ENCODE measurements at places on chromosomes 6 and 20.

DNA sequence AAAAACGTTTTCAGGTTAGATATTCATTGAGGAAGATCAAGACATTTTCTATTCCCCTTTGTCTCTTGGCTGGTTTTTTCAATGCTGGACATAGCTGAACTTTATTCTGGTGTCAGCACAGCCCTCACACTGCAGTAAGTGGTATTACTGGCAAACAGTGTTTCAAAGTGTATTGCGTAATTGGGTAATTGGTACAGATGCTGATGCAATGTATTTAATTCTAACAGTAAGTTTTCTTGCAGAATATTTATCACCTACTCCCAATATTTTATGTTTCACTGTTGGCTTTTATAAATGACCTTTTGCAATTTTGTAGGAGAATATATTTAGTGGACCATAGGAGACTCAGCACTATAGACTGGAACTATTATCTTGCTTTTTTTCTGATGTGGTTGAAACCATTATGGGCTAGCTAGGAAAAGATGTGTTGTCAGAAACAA lies 287.6 kb upstream of the SOX4 start:
- peak; percentile 47 for DNase-seq

DNA sequence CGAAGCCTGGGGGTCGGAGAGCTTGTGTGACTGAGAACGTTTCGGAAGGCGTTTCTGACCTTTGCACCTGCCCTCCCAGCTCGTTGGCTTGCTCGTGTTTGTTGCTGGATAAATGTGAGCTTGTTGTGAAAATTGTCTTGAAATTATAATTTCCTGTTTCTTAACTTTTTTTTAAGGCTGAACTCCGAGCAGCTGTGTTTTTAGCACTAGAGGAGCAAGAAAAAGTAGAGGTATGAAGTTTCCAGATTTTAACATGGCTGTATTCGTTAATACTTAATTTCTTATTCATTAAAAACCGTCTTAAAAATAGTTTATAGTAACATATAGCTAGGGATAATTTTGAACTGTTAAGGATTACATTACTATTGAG lies 672 bp downstream of the CEP43 start:
- no peak for DNase-seq

DNA sequence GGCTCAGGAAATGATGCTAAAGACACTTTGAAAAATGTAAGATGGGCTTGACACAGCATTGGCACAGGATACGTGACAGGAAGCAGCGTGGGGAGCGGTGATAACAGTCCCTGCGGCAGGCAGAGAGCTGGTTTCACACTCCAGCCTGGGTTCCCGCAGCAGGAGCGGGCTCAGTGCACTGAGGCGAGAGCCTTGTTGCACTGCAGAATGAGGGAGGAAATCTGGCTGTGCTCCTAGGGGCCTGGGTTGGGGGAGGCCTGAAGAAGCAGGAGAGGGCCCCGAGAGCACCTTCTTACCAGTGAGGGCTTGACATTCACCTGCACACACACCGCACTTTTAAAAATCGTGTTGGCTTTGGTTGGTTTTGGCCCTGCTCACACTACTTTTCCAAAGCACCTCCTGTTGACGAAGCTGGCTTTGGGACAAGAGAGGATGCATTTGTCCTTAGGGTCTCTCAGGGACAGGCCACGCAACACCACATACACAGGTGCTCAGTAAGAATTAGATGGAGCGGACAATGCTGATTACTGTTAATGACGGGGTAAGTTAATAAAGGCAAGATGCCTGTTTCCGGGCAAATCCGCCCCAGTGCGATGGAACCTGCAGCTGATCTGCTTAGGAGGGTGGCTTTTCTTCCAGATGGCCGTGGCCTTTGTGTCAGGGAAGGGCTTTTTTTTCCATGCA lies 49.4 kb upstream of the ARMC2 start:
- no peak for DNase-seq

- no peak for DNase-seq
Measured at GRCh38 chr6:71205336-71205956, 83.2 kb upstream of the OGFRL1 start.

DNA sequence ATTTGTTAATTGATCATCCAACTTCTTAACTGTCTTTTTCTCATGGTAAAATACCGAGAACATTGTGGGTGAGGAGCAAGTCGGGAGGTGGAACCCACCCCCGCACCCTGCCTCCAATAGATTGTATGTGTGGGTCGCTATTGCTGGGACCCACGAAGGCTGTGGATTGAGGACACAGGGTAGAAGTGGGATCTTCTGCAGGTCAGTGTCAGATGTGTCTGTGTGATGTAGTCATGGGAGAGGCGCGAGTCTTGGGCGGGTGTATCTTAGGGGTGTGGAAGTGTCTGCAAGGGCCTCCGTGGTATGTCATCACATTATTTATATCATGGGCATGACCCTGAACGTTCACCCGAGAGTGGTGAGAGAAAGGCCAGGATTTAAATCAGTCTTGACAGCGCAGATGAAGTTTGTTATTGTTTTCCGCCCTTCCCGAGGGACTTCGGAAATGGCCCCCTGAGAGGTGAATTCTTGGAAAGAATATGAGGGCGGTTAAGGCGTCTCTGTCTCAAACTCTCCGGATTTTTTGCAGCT lies 472 bp upstream of the PAQR8 start:
- no peak for DNase-seq

- DNase-seq, result no peak
Measured at GRCh38 chr20:4811661-4812181, 90.0 kb downstream of the PRND start.

- DNase-seq, result no peak
Measured at GRCh38 chr6:42555477-42556457, 8.1 kb upstream of the UBR2 start.

- DNase-seq, result no peak
Measured at GRCh38 chr6:100809346-100809745, 71.8 kb downstream of the ASCC3 start.

DNA sequence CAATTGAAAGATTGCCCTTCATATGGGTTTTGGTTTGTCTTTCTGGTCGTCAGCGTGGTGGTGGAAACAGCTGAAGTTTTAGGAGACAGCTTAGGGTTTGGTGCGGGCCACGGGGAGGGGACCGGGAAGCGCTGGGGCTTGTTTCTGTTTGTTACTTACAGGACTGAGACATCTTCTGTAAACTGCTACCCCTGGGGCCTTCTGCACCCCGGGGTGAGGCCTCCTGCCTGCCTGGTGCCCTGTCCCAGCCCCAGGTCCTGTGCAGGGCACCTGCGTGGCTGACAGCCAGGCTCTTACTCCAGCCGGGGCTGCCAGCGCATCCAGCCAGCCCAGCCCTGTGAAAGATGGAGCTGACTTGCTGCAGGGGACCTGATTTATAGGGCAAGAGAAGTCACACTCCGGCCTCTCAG lies 22.8 kb downstream of the NPEPL1 start:
- DNase-seq, result no peak

DNA sequence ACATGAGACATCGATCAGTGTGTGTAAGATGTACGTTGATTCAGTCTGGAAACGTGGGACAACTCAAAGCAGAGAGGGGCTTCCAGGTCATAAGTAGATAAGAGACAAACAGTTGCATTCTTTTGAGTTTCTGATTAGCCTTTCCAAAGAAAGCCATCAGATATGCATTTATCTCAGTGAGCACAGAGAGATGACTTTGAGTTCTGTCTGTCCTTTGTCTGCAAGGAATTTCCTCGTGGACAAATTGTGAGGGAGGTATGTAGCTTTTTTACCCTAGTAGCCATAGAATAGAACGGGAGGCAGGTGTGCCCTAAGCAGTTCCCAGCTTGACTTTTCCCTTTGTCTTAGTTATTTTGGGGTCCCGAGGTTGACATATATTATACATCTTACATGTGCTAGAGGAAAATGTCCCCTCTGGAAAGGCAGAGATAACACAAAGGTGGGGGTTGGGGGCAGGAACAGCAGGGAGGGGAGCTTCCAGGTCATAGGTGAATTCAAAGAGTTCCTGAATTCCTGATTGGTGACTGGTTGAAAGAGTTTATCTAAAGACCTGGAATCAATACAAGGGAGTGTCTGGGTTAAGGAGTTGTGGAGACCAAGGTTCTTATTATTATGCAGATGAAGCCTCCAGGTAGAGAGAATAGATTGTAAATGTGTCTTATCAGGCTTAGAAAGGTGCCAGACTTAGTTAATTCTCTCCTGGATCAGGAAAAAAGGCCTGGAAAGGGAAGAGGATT lies 237.0 kb downstream of the NFATC2 start:
- DNase-seq, result no peak

DNA sequence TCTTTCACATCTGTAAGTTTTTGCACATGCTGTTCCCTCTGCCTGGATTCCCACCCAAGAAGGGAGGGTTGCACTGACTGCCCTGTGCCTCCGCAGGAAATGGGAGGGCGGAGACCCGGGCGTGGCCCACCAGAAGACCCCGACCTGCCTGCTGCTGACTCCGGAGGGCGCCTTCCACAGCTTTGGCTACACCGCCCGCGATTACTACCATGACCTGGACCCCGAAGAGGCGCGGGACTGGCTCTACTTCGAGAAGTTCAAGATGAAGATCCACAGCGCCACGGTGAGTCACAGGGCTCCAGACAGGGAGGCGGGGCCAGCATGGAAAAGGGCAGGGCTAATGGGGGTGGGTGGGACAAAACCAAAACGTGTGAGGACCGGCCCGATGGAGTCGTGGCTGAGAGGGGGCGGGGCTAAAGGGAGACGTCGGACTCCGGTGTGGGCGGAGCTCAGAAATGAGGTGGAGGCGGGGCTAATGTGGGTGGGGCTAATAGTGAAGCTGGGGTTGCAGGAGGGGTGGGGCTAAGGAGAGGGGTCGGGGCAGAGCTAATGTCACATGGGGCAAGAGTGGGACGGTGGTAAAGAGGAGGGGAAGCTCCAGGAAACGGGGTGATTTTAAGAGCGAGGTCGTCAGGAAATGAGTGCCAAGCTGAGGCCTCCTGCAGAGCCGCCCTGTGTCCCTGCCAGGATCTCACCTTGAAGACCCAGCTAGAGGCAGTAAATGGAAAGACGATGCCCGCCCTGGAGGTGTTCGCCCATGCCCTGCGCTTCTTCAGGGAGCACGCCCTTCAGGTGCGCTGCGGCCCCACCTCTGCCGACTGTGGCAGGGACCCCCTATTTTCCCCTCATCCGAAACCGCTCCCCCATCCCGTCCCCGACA lies 12.6 kb downstream of the HSPA12B start:
- no peak for DNase-seq

DNA sequence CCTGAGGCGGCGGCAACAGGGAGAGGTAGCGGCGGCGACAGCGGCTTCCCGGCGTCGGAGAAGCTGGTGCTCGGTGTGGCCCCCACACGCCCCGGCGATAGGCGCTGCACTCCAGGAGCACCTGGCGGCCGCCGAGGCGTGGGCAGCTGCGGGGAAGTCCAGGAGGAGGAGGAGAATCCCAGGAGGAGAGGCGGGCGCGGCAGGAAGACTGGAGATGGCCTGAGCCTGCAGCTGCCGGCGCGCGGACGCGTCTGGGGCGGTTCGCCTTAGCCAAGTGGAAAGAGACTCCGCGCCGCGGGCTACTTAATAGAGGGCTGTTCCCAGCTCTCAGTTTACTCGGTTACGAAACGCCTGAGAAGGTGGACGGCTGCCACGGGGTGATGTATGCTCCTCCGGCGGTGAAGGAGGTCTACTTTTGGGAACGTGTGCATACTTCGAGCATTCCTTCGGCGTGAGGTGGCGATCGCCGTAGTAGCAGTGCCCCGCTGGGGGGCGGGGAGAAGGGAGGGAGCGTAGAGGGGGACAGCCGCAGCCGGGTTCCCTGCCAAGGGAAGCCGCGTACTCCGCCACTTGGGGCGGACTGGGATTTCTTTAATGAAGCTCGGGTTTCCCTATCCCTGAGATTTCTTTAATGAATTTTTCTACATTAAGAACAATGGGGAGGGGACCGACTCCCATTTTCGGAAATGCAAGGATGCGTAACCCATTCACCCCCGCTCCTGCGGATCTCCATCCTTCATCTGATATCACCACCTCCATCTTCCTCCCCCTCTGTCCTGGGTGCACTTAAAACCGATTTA lies at the start of gene COL12A1:
Gene COL12A1, minus strand, starts transcription at position 278 of the 800 bp plus-strand sequence. CDS start 3,261 bp downstream, outside the sequence.
- peak; percentile 94 for DNase-seq

- DNase-seq, result no peak
Measured at GRCh38 chr6:70257768-70258273, 45.1 kb downstream of the COL9A1 start.

- no peak for DNase-seq
Measured at GRCh38 chr20:32436142-32436861, 78.2 kb downstream of the ASXL1 start.

GRCh38 chr6:14458669-14459266 lies 341.2 kb downstream of the CD83 start:
- no peak for DNase-seq

GRCh38 chr6:39453956-39454524 lies 131.5 kb upstream of the KCNK16 start:
- no peak for DNase-seq

- DNase-seq, result no peak
Measured at GRCh38 chr6:37142050-37142614, 27.8 kb upstream of the PIM1 start.

- peak; percentile 5 for DNase-seq
Measured at GRCh38 chr6:144007478-144008119, 460 bp downstream of the PLAGL1 start.

- DNase-seq, result no peak
Measured at GRCh38 chr6:27286141-27286540, 25.9 kb downstream of the POM121L2 start.

DNA sequence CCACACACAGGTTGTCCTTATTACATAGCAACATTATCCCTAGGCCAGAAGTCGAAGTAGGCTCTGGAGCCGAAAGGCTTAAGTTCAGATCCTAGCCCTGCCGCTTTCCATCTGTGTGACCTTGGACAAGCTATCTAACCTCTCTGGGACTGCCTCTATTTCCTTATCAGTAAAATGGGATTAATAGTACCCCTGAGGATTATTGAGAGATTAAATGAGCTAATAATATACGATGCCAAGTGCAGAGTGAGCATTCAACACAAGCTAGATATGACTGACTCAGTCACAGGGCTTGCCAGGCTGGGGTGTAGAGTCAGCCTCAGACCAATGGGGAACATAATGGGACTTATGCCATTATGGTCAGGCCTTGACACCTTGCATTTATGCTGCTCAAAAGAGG lies 8.9 kb upstream of the SPATA2 start:
- DNase-seq, result no peak

DNA sequence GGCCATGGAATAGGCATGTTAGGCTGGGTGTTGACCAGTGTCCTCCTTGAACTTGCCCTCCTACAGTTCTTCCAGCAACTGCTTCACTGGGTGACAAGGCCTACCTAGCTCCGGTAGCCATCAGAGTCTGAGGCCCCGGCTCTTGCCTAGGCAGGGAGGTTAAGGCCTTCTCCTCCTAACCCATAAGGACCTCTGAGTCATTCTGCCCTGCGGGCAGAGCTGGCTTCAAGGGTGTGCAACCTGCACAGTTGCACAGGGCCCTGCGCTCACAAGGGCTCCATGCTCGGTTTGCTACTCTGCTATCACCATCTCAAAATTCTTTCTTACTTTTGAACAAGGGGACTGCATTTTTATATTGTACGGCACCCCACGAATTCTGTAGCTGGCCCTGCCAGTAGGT lies 17.9 kb downstream of the KCNB1 start:
- DNase-seq, result no peak

DNA sequence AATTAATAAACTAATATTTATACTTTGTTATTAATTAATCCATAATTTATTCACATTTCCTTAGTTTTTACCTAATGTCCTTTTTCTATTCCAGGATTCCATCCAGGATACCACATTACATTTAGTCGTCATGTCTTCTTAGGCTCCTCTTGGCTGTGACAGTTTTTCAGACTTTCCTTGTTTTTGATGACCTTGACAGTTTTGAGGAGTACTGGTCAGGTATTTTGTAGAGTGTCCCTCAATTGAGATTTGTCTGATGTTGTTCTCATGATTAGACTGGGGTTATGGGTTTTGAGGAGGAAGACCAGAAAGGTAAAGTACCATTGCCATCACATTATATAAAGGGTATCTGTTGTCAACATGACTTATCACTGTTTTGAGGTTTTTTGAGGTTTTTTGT lies 67.3 kb downstream of the ZNF292 start:
- DNase-seq, result no peak

GRCh38 chr6:26086211-26086610 lies 1.0 kb upstream of the HFE start:
- DNase-seq, result no peak
